ENCODE measurements at places on chromosomes 4 and X.

- DNase-seq: peak; percentile 65
These were observed 118.4 kb downstream of the DTHD1 start for GRCh38 chr4:36399762-36400353.

DNA sequence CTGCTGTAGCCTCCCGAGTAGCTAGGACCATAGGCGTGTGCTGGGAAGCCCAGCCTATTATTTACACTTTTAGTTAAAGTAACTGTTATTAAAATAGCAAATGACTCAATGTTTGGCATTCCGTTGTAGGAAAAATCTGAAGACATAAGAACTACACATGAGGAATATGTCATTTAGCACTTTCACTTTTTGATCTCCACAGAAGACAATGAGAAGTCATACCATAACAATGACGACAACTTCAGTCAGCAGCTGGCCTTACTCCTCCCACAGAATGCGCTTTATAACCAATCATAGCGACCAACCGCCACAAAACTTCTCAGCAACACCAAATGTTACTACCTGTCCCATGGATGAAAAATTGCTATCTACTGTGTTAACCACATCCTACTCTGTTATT, 6.7 kb downstream of the GPR34 start:
- peak; percentile 7 for DNase-seq

- DNase-seq: no peak
These were observed 88.9 kb downstream of the RS1 start for GRCh38 chrX:18582910-18583493.

GRCh38 chrX:43882294-43882681, at the start of gene MAOB:
MAOB (minus strand) TSS chrX:43882450; CDS start chrX:43882299, 151 bp downstream.
- no peak for DNase-seq

- no peak for DNase-seq
These were observed 17.2 kb upstream of the SCRG1 start for GRCh38 chr4:173415885-173416653.

DNA sequence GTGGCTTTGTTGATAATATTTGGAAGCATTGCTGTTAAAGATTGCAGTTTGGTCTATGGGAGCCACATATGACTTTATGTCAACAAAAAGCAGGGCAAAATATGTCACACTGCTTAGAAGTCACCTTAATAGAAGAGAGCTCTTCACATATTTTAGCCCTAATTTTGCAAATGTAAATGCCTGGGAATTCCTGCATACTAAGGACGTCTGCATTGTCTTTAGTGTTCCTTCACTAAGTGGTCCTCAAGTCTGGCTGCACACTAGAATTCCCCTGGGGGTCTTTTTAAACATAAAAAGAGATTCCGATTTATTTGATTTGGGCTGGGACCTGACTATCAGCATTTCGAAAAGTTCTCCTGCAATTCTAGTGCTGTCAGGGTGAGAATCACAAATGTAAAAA, 495.1 kb upstream of the FAM241A start:
- DNase-seq: no peak

GRCh38 chr4:93759506-93759905, 69.0 kb upstream of the ATOH1 start:
- no peak for DNase-seq

GRCh38 chrX:133988010-133988409, 2.6 kb upstream of the GPC3 start:
- no peak for DNase-seq

- DNase-seq: no peak
These were observed 48.9 kb upstream of the GRID2 start for GRCh38 chr4:92254767-92255442.

DNA sequence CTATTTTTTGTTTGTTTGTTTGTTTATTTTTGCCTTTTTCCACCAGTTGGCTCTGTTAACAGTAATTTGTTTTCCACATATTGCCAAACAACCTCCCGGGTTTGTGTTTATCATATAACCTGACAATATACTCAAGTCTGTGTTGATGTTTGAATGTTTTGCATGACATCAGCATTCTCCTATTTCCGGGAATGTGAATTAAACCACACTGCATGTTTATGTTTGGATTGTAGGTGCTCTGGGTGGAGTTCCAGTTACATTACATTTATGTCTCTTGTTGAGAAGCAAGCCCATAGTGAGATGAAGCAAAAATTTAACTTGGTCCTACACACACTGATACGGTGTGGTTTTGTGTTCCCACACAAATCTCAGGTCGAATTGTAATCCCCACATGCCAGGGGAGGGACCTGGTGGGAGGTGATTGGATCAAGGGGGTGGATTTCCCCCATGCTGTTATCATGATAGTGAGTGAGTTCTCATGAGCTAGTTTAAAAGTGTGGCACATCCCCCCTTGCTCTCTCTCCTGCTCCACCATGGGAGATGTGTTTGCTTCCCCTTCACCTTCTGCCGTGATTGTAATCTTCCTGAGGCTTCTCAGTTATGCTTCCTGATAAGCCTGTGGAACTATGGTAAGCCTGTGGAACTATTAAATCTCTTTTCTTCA, 54.4 kb upstream of the CLNK start:
- DNase-seq: no peak

DNA sequence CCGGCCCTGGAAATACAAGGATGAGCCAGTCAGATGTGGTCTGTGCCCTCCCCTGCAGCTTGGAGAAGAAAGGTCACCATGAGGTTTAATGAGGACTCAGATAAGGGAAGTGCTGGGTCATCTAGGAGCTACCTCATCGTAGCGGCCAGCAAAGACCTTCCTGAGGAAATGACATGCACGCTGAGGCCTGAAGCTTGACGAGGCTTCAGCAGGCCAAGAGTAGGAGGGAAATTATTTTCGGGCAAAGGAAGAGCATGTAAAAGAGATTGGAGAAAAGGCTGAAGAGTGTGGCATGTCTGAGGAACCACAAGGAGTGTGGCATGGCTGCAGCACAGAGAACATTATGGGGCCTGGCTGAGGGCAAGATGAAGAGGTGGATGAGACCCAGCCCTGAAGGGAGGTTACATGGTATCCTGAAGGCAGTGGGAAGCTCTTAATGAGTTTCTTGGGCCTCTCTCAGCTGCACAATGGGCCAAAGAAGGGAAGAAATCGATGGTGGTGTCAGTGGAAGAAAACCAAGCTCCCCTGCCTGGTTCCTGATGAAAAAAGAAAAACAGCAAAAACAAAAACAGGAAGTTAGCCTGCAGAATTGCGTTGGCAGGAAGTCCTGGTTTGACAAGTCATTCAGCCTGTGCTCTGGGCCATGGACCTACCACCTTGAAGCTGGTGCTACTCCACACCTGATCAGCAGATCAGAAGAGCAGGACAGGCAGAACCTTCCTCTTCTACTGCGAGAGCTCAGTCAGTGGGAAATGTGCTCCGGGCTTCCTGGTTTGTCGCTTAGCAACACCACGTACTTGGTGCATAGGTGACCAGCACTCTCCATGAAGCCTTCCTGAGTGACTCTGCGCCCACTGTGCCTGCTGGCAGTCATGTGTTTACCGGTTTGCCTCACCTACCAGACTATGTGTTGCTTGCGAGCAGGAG, 134.5 kb upstream of the KLF3 start:
- DNase-seq: peak; percentile 47

- no peak for DNase-seq
These were observed 32.6 kb downstream of the STAG2 start for GRCh38 chrX:123993904-123994635.

GRCh38 chrX:141760761-141761160, 62.2 kb upstream of the SPANXD start:
- no peak for DNase-seq

- no peak for DNase-seq
These were observed 260.6 kb downstream of the TRIML1 start for GRCh38 chr4:188399834-188400233.

- no peak for DNase-seq
These were observed 51.0 kb downstream of the ATXN3L start for GRCh38 chrX:13268874-13269273.

GRCh38 chr4:14100349-14100748, 472.8 kb upstream of the BOD1L1 start:
- no peak for DNase-seq

DNA sequence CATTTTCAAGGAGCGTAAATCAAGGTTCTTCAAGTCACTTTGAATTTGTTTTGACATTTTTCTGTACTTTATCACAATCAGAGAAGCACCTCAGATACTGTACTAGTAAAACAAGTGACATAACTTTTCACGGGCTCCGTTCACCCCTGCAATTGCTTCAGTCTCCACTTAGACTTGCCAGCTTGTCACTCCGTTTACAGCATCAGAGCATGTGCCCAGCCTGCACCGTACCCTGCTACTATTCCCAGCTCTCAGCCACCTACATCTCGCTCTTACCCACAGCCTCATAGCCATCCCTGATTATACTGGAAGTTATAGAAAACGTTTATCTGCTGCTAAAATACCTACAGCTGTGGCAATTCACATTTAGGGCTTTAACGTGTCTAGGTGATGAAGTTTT, 135.3 kb upstream of the TENM3 start:
- no peak for DNase-seq

DNA sequence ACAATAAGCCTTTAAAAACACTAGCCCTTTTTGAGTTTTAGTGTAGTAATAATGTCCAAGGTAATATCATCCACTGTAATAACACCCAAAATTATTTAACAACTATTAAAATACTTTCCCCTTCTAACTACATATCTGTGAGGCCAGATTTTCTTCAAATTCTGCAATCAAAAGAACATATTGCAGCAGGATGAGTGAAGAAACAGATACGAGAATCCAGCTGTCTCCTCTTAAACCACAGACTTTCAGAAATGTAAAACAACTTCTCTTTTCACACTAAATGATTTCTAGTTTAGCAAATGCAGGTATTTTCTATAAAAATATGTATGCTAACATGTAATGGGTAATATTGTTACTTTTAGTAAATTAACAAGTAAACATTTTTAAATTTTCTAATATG, 148.9 kb downstream of the PRDM5 start:
- DNase-seq: no peak

DNA sequence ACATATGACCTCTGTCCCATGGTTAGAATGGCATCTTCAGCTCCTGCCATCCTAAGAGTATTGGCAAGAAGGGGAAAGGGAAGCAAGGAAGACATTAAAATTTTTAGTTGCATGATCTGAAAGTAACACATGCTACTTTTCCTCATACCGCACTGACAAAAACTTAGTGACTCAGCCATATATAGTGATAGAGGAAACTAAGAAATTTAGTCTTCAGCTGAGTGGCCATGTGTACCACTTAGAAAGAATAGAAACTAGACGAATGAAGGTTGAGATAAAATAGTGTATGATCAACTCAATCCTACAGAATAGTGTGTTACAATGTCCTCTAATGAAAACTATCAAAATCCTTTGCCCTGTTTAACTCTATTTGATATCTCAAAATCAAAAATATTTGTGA, 164.1 kb downstream of the PPP3CA start:
- no peak for DNase-seq

DNA sequence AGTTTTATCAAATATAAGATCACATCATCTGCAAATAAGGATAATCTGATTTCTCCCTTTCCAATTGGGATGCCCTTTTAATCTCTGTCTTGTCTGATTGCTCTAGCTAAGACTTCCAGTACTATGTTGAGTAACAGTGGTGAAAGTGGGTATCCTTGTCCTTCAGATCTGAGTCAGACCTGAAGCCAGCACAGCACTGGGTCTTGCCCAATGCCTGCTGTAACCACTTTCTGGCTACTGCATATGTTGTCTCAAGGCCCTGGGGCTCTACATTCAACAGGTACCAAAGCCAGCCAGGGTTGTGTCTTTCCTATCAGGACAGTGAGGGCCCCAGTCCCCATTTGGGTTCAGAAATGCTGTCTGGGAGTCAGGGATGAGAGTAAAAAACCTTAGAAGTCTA, 90.3 kb downstream of the CYSLTR1 start:
- DNase-seq: no peak

DNA sequence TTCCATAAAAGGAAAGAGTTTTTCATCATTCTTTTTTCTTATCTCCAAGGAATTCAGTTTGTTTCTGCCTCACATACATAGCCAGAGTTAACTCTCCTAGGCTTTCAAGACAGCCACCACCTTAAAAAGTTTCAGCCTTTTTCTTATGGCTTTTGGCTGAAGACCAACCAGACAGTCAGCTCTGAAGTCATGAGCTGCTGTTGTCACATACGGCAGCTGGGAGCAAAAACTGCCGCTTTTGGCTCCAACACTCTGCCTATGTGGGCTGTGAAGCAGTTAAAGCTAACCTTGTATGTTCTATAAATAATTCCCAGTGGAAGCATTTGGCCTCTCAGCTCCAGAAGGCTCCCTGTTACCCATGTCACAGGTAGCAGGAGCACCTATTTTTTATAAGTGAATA, 104.1 kb downstream of the KLHL4 start:
- no peak for DNase-seq

- DNase-seq: no peak
These were observed 56.7 kb downstream of the ANK2 start for GRCh38 chr4:113106108-113106507.

- DNase-seq: no peak
These were observed 710.7 kb upstream of the FAM241A start for GRCh38 chr4:111434586-111434985.

All from CD4-positive, alpha-beta T cell treated with Interleukin-2 at 100 ng/mL for 4 hours (primary cell).